ENCODE measurements at places on chromosomes 13 and 19. TPM values are rescaled to one million over a fixed set of nuclear protein-coding genes. Genes with fewer than 3 reads are reported as not detected.

- no peak for DNase-seq
Measured at GRCh38 chr13:39385621-39386231, 217.3 kb downstream of the LHFPL6 start.

DNA sequence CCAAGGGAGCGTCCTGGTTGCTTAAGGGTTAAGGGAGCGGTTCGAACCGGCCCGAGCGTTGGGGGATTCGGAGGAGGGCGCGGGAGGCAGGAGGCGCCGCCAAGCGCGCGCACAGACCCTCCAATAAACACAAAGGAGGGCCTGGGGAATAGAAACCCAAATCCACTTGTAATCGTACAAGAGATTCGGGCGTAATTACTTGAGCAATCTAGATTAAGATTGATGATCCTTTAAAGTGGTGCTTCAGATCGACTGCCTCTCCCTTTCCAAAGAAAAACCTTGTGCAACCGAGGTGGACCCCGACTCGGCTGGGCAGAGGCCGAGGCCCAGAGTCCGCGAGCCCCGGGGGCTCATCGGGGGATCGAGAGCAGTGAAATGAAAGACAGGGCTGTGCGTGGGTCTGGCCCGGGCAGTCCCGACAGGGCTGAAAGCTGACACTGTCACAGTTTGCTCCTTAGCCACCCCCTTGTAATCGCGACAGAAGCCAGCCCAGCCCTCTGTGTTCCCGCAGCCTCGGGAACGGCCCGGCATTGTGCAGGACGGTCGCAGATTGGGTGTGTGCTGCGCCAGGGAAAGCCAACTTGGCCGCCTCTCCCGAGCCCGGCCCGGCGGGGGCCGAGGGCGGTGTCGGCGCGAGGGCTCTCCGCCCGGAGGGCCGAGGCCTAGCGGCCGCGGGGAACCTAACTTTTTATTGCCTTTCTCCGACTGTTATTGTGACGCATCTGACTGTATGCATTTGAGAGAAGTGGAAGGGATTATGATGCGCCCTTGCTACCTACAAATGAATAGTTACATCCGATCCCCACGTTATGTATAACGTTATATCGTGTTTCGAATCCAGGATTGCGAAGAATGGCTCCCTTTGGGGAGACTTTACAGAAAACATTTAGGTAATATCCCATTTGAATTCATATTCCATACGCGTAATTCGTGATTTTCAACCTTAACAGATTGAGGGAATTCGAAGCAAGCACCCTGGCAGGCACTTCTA is 5.5 kb downstream of the MAB21L1 start:
- DNase-seq = peak; percentile 39

Gene ZNF571
- total RNA-seq = 3.1 TPM

DNA sequence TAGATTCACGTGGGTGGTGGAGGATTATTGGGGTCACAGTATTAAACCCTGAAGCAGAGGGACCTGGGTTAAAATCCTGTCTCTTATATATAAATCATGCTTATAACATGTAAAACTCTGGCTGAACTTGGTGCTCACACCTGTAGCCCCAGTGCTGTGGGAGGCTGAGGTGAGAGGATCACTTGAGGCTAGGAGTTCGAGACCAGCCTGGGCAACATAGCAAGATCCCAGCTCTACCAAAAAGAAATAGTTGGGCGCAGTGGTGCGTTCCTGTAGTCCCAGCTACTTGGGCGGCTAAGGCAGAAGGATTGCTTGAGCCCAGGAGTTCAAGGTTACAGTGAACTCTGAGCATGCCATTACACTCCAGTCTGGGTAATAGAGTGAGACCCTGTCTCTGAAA is 2.4 kb downstream of the ZNF805 start:
- DNase-seq = no peak

All from fibroblast of lung (primary cell).